ENCODE measurements at places on chromosomes 2 and 18.

DNA sequence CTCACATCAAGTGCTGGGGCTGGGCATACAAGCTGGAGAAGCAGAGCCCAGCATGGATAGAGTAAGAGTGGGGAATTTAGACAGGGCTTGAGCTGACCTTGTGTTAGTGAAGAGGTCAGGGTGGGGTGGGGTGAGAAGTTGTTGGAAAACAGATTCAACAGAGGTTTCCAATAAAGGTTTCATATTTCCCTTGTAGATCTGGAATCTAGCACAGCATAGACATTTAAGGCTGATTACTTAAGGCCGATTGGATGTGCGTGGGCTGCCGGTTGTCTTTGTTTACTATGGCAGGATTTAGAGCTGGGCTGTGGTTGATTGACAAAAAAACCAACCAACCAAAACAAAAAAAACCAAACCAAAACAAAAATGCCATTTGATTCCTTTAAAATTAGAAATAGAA, 114.9 kb upstream of the SEC11C start:
- no peak for DNase-seq

- DNase-seq: no peak
Measured at GRCh38 chr18:49723648-49724180, 89.6 kb downstream of the ACAA2 start.

GRCh38 chr18:74795751-74796150, 198.1 kb downstream of the ZNF407 start:
- no peak for DNase-seq

DNA sequence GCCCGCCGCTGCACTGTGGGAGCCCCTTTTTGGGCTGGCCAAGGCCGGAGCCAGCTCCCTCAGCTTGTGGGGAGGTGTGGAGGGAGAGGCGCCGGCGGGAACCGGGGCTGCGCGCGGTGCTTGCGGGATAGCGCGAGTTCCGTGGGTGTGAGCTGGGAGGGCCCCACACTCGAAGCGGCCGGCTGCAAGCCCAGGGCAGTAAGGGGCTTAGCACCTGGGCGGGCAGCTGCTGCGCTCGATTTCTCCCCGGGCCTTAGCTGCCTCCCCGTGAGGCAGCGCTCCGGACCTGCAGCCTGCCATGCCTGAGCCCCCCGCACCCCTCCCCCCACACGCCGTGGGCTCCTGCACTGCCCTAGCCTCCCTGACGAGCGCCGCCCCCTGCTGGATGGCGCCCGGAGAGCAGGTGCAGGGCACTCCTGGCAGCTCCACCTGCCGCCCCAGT, 124.4 kb downstream of the CCDC178 start:
- DNase-seq: no peak

- DNase-seq: no peak
Measured at GRCh38 chr2:120842456-120843439, 107.1 kb downstream of the GLI2 start.

DNA sequence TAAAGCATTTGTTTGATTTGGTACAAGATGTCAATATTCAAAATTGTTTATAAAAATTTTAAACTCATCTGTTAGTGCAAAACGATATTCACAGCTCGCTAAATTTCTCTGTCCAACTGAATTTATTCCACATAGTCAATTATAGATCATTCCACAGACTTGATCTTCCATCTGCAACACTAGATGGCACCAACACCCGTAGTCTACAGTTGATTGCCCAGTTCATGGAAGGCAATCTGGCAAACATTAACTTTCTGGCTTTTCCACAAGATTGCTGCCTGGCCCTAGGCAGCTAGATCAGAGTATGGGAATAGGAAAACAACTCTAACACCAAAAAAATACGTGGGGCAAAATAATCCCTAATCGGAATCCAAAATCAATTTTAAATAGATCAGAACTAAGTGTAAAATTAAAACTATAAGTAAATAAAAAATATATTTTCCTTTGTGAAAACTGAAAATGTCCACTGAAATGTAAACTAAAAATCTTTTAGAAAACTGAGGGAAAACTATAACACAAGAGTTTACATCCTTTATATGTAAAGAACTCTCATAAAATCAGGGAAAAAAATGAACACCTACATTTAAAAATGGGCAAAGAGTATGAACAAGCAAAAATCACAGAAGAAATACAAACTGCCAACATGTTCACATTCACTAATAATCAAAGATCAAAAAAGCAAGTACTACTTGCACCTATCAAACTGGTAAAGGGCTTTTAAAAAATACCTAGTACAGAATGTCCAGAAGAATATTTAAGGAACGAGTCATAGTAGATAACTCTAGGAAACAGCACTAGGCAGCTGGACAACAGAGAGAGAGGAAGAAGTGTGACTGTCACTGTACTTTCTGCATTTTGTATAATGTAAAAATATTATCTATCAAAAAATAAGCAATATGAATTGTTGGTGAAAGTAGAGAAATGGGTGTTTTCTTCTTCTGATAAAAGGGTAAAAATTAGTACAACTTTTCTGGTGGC, 35.0 kb downstream of the RTN4 start:
- DNase-seq: peak; percentile 16

- no peak for DNase-seq
Measured at GRCh38 chr2:60400462-60401246, 152.8 kb downstream of the BCL11A start.

DNA sequence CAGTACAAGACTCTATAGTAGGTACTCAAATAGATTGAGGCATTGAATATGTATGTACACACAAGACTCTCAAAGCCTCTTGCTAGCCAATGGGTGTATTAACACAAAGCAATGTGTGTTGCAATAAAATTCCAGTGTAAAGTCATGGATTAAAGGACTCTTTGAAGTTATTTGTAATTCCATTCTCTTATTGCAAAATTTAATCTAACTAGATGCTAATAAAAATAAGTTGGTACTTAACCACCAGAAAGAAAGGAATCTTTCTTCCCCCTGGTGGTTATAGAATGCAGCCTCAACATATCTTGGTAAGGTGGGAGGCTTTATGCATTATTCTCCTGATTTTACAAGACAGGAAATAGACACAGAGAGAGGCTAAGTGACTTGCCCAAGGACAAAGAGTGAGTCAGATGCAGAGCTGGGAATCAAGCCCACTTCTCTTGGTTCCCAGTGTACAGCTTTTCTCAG, 18.0 kb downstream of the LRP1B start:
- DNase-seq: no peak

GRCh38 chr2:219844401-219845091, 217.1 kb downstream of the SLC4A3 start:
- no peak for DNase-seq

All from T-helper 1 cell (primary cell).